ENCODE measurements at places on chromosomes 11 and 22.

- DNase-seq: no peak
Measured at GRCh38 chr11:86610559-86611341, 61.7 kb downstream of the ME3 start.

DNA sequence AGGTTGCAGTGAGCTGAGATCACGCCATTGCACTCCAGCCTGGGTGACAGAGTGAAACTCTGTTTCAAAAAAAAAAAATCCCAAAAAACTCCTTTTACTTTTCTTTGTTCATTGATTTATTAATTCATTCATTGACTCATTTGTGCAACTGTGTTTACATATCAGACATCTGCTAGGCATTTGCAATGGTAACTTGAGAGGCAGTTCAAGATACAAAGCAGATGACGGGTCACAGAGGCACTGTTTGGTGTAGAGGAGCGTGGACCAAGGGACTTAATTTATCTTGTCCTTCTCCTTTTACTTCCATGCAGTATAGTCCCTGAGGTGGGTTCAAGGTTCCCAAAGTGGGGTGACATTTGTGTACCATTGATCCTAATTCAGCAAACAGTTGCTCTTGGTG is 71.4 kb downstream of the KIAA1671 start:
- DNase-seq: no peak

GRCh38 chr11:126704096-126704495 is 296.5 kb downstream of the KIRREL3 start:
- no peak for DNase-seq

- DNase-seq: no peak
Measured at GRCh38 chr11:1566381-1567051, 5.6 kb downstream of the DUSP8 start.

DNA sequence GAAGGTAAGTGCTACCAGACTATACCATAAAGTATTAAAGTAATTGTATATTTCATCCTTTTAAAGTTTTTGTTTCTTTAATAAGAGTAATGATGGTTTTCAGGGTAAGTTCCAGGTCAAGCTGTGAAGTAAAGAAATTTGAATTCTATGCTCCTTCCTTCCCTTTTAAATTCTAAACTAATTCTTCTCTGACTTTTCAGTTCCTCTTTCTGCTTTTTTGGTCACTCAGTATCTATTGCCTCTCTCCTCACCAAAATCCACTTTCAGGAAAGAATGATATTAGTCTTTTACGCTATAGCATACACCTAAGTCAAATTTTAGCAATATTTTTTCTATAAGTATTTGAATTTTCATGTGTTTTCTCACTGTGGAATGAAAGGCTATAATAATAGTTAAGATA is 8.2 kb downstream of the MMP8 start:
- DNase-seq: no peak

All from globus pallidus (tissue), 1 donor.